GM12865 (cell line): ENCODE measurements at places on chromosomes 1 and 21.

- peak; percentile 52 for DNase-seq
Observed at GRCh38 chr1:154493276-154493675, 8.7 kb upstream of the TDRD10 start.

- DNase-seq, result no peak
Observed at GRCh38 chr1:184254849-184255248, 132.0 kb upstream of the C1orf21 start.

- DNase-seq, result peak; percentile 10
Observed at GRCh38 chr1:220487297-220487820, 40.6 kb upstream of the MARK1 start.

DNA sequence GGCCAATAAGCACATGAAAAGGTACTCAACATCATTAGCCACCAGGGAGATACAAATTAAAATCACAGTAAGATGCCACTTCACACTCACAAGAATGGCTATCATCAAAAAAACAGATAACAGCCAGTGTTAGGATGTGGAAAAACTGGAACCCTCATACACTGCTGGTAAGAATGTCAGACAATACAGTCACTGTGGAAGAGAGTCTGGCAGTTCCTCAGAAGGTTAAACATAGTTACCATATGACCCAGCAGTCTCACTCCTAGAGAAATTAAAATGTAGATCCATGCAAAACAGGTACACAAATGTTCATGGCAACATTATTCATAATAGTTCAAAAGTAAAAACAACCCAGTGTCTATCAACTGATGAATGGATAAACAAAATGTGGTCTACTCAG lies 33.3 kb downstream of the LDLRAD1 start:
- DNase-seq, result no peak

- no peak for DNase-seq
Observed at GRCh38 chr1:16156848-16157495, 1.1 kb upstream of the EPHA2 start.

GRCh38 chr1:206732992-206733391 lies 37.6 kb upstream of the IL19 start:
- no peak for DNase-seq

DNA sequence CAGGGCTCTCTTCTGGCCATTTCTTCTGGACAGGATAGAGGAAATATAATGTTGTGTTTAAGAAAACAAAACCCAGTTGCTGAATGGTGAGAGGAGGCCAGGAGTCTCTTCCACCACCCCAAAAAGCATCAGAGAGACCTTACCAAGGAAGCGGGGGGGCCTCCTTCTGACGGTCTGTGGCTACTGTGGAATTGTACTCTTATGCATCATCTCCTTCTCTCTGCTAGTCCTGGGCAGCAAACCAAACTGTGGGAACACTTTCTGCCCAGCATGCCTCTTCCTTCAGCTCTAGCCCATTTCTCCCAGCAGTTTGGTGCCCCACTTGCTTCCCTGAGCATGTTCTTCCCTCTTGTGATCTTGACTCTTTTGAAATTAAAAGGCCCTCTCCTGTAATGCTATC lies 157.7 kb downstream of the HHIPL2 start:
- DNase-seq, result no peak

- DNase-seq, result no peak
Observed at GRCh38 chr1:193036337-193037047, 22.7 kb downstream of the UCHL5 start.

DNA sequence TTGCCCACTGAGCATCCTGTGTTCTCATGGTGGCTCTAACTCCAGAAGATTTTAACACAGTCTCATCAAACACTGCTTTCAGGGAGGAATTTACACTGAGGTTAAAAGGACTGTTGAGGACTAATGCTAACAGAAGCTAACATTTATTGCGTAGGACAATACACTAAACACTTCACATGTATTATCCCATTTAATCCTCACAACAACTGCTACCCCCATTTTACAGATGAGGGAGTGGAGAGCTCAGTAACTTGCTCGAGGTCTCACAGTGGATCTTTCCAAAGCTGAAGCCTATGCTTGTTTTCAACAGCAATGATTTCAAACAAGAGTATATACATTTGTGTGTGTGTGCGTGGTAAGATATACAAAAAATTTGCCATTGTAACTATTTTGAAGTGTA lies 13.9 kb downstream of the ATF3 start:
- DNase-seq, result no peak

- DNase-seq, result no peak
Observed at GRCh38 chr1:150259217-150259616, 1.6 kb downstream of the CA14 start.

- DNase-seq, result no peak
Observed at GRCh38 chr1:29259802-29260441, 23.6 kb downstream of the PTPRU start.

DNA sequence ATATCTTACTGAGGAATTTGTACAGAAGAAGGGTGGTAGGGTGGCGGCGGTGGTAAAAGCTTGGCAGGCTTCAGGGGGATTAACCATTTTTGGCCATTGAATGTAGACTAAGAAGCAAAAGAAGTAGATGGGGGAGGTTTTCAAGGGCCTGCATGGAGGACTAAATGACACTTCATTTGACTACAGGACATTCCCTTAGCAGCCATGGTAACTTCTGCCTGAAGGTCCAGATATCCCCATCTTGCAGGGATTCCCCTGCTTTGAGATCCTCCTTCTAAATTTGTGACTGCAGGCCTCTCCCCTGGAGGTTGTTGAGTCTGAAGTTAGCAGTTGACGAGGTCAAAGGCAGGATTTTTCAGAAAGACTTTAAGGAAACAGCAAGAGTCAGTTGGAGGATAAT lies 4.8 kb downstream of the VASH2 start:
- peak; percentile 81 for DNase-seq

DNA sequence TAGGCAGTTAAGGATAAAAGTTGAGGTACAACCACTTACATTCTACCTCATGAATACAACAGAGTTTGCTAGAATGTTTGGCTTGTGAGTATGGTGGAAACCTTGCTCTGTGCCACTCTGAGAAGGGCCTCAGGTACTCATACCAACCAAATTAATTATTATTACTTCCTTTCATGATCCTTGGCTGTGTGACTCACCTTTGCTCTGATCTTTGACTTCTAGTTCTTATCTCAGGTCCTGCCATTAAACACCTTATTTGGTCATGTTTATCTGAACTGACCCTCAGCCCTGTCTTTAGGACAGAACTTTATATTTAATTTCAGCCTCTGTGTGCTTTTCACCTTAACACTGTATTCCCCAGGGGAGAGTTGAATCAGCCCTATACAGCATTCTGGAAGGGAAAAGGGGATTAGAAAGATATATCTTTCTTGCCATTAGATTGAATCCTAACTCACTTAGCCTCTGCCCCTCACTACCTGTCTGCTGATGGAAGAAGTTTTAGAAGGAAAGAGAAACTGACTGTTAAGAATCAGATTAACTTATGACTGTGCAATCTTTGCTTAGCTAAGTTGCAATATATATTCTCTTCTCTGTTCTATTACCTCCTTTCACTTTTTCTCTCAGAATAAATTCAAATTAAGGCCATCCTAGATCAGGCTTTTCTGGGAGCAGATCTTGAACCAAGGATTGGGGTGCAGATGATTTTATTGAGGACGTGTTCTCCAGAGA lies 260.4 kb upstream of the DPYD start:
- no peak for DNase-seq
